Stimulated activated CD8-positive, alpha-beta memory T cell treated with anti-CD3 and anti-CD28 coated beads, Interleukin-2, amount 100 ng/mL, for 48 hours (primary cell): ENCODE measurements at places on chromosomes 1 and 21.

- DNase-seq: no peak
Measured at GRCh38 chr1:80066060-80066459, 1059.5 kb upstream of the ADGRL4 start.

DNA sequence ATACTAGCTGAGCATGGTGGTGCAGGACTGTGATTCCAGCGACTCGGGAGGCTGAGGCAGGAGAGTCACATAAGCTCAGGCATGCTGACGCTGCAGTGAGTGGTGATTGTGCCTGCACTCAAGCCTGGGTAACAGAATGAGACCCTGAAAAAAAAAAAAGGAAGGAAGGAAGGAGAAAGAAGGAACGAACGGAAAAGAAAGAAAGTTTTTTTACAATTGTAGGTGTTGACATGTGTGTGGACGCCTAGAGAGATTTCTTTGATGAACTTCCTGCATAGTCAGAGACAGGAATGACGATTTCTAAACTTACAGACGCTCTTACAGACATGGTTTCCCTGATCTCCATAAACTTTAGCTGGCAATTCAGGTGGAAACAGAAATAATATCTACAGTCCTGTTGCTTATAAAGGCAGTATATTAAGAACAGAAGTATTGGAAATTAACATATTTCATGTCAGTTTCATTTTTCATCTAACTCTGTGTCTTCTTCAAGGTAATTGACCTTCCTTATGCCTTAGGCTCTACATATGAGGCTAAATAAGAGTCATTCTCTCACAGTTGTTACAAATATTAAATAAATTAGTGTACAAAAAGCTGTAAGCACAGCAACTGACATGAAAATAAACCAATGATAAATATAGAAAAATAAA, 4.1 kb downstream of the SAMSN1 start:
- no peak for DNase-seq

DNA sequence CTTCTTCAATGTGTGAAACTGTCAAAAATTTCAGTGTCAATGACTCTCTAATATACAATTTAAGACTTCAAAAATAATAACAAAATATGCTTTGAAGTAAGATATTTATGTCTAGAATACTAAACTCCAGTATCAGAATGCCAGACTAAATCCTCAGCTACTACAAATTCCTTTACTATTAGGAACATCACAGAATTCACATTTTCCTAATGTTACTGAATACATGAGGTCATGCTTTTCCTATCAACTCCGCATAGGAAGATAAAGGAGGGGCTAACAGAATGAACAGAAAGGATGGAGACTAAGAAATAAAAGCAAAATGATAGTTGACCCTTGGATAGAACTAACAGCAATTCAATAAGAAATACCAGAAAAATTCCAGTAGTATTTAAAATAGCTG, 292.7 kb downstream of the SDCCAG8 start:
- no peak for DNase-seq

DNA sequence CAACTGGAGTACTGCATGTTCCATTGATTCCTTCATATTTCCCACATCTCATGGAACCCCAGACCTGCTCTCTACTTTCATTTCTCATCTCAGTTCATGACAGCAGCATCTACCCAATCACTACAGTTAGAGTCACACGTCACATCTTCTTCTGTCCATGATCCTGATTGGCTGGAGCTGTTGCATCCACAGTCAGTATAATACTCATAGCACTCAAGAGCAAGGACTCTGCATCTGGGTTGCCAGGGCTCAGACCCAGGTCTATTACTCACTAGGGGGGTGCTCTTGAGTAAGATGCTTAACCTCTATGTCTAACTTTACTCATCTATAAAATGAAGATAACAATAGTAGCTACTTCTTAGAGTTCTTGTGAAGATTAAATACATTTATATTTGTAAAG, 4.4 kb upstream of the XPR1 start:
- no peak for DNase-seq

GRCh38 chr1:169550294-169550693, 36.0 kb downstream of the F5 start:
- no peak for DNase-seq

- no peak for DNase-seq
Measured at GRCh38 chr1:50985094-50985493, 15.0 kb downstream of the CDKN2C start.

GRCh38 chr1:100037927-100038659, 68.3 kb downstream of the SLC35A3 start:
- DNase-seq: peak; percentile 83

GRCh38 chr1:110060034-110060661, 10.3 kb downstream of the ALX3 start:
- DNase-seq: peak; percentile 77

DNA sequence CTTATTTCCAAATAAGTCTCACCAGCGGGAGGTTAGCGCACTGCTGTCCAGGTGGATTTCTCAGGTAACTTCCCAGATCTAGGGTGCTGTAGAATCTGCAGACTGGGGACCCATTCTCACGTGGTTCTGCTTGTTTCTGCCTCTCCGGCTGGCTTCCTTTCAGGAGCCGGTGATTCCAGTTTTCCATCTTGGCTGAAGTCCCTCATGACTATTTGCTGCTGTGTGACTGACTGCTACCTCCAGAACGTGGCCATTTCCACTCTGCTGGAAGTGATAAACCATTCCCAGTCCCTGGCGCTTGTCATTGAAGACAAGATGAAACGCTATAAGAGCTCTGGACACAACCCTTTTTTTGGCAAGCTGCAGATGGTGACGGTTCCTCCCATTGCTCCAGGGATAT, 76.0 kb downstream of the DOP1B start:
- DNase-seq: no peak

DNA sequence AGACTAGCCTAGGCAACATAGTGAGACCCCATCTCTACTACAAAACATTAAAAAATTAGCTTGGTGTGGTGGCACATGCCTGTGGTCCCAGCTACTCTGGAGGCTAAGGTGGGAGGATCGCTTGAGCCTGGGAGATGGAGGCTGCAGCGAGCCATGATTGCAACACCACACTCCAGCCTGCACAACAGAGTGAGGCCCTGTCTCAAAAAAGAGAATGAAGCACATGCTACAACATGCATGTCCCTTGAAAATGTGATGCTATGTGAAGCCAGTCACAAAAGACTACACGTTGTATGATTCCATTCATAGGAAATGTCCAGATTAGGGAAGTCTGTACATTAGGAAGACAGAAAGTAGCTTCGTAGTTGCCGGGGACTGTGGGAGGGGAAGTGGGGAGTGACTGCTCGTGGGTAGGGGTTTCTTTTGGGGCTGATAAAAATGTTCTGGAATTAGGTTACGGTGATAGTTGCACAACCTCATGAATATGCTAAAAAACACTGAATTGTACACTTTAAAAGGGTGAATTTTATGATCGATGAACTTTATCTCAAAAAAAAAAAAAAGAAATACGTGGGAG, 202.1 kb downstream of the KAZN start:
- no peak for DNase-seq

DNA sequence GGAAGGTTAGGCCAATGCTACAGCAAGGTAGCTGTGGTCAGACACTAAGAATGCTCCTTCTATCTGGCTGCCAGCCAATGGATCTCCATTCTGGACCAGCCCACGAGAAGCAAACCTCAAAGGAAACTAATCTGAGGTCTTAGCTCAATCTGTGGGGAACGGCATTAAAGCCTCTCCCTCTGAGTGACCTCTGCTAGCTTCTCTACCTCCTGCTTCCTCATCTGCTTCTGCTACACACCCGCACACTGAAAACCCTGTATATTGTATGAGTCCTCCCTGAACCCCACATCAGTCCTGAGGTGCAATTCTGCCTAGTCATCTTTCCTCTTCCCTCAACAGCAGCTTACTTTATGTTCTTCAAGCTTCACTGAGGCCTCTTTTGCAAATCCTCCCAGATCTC, 6.9 kb upstream of the GALE start:
- no peak for DNase-seq

DNA sequence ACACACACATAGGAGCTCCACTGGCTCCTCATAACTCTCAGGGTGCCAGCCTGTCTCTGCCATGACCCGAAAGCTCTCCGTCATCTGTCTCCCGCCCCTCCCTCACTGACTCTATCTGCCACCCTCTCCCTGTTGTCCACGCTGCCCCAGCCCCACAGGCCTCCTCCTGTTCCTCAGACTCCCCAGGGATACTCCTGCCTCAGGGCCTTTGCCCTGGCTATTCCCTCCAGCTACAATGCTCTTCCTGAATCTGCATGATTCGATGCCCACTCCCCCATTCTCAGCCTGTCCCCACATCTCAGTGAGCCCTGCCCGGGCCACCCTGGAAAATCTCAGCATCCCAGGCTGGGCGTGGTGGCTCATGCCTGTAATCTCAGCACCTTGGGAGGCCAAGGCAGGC, 24.6 kb upstream of the DNAJC11 start:
- DNase-seq: no peak

- DNase-seq: no peak
Measured at GRCh38 chr1:198775606-198776005, 136.8 kb downstream of the PTPRC start.

- DNase-seq: no peak
Measured at GRCh38 chr1:231465051-231465450, 43.0 kb upstream of the EGLN1 start.

DNA sequence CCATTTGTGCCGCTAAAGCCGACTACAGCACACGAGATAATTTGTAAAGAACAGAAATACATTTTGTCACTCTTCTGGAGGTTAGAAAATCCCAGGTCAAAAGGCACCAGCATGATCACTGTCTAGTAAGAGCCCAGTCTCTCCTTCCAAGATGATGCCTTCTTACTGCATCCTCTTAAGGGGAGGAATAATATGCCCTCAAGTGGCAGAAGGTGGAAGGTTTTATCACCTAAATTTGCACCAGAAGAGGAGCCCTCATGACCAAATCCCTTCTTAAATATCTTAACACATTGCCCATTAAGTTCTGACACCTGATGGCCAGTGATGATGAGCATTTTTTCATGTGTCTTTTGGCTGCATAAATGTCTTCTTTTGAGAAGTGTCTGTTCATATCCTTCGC, 326.7 kb upstream of the RGS18 start:
- DNase-seq: no peak

- DNase-seq: no peak
Measured at GRCh38 chr1:233081735-233082134, 131.3 kb downstream of the NTPCR start.

DNA sequence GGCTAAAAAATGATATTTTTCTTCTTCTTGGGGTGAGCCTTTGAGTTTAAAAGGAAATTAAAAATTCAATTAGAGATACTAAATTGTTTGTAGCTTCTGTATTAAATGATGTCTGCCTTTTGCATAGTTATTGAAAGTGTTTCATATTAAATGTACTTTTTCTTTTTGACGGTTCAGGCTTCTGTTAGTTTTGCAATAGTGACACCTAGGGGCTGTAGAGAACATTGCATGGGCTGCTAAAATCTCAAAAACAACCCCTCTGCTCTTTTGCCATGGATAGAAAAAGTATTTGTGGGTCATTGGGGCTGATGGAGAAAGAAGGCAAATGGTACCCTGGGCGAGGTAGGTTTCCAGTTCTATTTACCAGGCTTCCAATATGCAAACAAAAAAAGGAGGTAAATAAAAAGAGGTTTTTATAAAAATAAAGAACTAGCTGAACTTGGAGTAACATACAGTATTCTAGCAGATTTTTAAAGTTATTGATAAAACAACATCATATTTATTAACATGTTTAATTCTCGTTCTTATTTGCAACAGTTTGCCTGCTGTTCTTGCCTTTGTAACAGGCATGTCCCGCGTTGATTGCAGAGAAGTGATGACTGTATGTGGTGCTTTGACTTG, 115.4 kb upstream of the HOOK1 start:
- DNase-seq: no peak

DNA sequence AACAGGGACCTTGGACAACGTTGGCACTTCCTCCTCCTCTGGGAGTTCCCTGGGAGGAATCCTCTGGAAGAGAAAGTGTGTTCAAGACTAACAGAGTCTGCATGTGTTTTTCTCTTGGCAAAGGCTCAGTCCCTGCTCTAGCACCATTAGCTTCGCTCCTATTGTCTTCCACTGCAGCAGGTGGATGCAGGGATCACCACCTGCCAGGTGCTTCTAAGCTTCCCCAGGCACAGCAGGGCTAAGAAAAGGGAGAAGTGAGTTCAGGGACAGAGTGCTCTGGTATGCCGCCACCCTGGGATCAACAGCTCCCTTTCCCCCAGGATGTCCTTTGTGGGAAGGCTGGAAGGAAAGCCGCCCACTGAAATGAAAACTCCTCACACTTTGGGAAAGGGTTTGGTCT, 43.9 kb upstream of the IL20 start:
- no peak for DNase-seq

GRCh38 chr1:93899543-93900207, 9.6 kb downstream of the GCLM start:
- no peak for DNase-seq

DNA sequence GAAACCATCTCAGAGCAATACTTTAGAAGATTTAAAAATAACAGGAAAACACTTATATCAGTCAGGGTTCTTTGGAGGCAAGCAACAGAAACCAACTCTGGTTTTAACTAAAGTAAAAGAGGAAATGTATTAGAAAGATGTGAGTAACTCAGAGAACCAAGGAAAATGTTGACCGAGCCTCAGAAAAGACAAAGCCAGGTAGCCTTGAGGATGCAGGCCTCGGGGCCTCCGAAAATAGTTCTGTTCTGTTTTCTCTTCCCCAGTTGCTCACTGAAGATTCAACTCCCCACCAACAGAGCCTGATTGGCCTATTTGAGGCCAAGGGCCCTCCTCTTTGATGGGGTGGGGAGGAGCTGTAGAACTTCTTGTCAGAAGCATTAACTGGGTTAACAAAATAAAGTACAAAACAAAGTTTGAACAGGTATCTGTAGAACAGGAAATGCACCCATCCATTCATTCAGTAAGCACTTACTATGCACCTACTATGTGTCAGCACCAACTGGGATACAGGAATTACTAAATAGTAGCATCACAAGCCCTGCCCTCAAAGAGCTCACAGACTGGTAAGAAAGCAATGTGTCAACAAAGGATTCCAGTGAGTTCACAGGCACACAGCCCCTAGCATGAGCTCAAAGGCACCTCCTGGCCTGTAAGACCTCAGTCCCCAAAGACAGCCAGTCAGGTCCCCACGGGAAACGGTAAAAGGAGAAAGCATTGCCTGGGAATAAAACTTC, 12.6 kb downstream of the SLAMF8 start:
- DNase-seq: no peak

DNA sequence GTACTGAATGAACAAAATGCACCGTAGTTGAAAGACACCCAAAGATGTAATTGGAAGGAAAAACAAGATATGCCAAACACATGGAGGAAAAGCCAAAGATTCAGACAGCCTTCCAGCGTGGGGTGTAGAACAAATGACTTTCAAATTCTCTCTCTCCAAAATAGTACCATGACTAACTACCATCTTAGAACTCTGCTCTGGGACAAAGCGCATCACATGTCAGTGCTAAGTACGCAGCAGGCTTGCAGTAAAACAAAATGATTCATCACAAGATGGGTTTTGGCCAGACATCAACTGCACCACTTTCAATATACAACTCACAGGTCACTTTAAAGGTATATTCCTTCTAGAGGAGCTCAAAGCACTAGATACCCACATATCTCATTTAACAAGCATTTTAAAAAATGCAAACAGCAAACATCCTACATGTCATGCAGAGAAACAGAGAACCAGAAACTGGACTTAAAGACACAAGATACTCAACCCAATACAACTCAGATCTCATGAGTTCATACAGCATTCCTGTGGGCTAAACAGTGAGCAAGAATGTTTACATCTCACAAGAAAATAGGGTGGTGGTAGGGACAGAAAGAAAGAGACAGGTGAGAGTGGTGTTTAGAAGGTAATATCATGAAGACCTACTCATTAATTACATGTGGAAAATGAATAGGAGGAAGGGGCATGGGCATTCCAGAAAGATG, 75.7 kb downstream of the BCAR3 start:
- DNase-seq: no peak

GRCh38 chr1:182173808-182174512, 112.4 kb upstream of the ZNF648 start:
- DNase-seq: no peak
